Ureter (tissue), 1 donor: ENCODE measurements at places on chromosomes 4 and X. TPM values are rescaled to one million over a fixed set of nuclear protein-coding genes. Genes with fewer than 3 reads are reported as not detected.

DNA sequence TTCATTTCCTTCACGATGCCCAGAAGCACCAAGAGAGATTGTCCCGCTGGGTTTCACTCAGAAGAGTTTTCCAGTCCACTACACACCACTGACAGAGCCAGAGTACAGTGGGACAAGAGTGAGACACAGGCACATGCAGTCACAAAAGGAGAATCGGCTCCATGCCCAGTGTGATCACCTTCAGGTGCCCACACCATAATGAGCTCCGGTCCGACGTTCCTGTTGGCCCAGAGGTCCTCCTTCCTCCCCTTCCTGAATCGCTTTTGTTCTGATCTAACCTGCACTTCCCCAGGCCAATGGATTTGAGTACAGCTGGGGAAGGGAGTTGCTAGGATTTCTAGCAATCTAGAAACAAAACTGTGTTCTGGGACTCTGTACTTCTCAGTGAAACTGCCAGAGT is 4.6 kb upstream of the CHRNA9 start:
- DNase-seq: no peak

DNA sequence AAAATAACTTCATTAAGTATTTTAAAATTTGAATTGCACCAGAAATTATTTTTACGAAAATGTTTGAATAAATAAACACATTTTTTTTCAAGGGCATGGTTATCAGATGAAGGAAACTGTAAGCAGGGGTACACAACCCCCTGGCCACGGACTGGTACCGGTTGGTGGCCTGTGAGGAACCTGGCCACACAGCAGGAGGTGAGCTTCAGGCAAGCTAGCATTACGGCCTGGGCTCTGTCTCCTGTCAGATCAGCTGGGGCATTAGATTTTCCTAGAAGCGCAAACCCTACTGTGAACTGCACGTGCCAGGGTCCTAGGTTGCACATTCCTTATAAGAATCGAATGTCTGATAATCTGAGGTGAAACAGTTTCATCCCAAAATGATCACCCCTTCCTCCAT is 1499.7 kb upstream of the AGA start:
- DNase-seq: no peak

DNA sequence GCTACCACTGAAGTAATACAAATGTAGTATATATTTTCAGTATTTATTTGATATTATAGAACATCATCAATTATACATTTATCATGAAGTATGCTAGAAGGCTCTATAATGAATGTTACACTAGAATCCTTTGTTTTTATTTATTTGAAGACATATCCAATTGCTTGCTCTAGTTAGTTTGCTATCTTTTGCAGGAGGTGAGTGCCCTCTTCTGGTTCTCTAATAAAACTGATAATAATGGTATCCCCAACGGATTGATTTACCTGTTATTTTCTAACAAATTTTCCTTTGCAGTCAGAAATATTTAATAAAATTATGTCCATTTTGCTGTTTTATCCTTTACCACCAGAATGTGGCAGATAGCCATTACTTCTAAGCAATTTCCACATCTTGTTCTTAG is 274.3 kb upstream of the TACR3 start:
- no peak for DNase-seq

DNA sequence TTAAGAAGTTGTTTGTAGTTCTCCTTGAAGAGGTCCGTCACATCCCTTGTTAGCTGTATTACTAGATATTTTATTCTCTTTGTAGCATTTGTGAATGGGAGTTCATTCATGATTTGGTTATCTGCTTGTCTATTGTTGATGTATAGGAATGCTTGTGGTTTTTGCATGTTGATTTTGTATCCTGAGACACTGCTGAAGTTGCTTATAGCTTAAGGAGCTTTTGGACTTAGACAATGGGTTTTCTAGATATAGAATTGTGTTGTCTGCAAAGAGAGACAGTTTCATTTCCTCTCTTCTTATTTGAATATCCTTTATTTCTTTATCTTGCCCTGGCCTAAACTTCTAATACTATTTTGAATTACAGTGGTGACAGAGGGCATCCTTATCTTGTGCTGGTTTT is 52.1 kb upstream of the GRID2 start:
- DNase-seq: no peak

GRCh38 chrX:151153086-151153485 is 23.3 kb upstream of the GPR50 start:
- DNase-seq: no peak

GRCh38 chrX:118720058-118720707 is 7.2 kb upstream of the IL13RA1 start:
- DNase-seq: no peak

- no peak for DNase-seq
These were observed 30.4 kb downstream of the CLDN34 start for GRCh38 chrX:9997524-9997923.

- DNase-seq: peak; percentile 78
These were observed 45.1 kb upstream of the PPARGC1A start for GRCh38 chr4:23934915-23935314.

- DNase-seq: no peak
These were observed 59.5 kb downstream of the SEPSECS start for GRCh38 chr4:25100710-25101109.

GRCh38 chrX:9191392-9191791 is 157.5 kb upstream of the FAM9B start:
- DNase-seq: no peak

DNA sequence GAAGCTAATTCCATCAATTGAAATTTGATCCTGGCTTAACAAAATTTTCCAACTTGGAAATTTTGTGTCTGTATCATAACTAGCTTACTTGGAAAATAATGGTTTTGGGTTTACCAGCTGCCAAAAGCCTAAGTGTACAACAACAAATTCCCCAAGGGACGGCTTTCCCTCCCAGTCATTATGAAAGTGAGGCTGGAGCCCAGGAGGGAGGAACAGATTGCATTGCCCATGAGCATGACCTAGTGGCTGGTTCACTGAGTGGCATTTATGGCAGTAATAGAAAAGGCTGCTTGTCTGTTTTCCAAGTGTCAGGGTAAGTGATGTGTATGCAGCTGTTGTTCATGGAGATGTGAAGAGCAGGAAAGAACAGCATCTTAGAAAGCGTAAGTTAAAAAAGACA is 70.8 kb upstream of the HHIP start:
- DNase-seq: no peak

DNA sequence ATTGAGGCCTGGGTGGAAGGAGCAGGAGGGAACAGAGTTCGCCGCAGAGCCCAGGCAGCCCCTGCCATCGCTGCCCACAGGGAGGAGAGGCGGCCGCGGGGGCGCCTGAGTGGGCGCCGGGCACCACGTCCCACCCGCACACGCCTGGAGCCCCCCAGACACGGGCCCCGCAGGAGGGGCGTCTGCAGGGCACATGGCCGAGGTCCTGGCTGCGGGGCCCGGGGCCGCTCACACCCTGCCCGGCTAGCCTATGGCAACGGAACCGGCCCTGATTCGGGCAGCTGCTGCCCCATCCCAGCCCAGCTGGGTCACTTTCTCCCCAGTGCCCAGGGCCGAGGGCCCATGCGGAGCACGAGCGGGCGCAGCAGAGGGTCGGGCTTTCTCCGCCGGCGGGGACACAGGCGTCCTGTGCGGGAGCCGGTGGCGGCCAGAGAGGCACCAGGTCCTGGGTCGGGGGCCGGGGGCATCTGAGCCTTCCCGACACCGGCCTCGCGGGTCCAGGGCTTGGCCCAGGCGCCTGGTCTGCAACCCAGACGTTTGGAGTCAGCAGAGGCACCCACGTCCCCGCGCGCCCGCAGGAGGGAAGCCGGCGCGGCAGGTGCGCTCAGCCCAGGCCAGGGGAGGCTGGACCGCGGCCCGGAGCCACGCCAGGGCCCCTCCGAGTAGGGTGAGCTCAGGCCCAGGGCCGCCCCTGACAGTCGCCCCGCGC is 91.2 kb downstream of the FAM53A start:
- no peak for DNase-seq

DNA sequence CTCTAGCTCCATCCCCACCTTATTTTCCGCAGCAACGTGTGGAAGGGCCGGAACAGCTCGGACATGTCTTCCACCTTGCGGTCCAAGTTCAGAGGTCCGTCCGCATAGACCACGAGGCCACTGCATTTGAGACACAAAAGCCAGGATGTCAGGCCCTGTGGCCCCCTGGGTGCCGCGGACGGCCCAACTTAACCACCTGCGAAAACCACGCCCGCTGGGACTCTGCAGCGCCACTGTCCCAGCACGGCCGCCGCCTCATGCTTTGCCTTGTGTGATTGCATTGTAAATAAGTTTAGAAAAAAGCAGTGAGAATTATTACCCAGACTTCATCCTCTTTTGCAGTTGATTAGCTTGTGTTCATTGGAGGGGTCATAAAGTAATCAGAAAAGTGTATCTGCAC is 58.2 kb upstream of the MXD4 start:
- peak; percentile 36 for DNase-seq

GRCh38 chrX:50768801-50769200 is 45.2 kb downstream of the SHROOM4 start:
- DNase-seq: no peak

DNA sequence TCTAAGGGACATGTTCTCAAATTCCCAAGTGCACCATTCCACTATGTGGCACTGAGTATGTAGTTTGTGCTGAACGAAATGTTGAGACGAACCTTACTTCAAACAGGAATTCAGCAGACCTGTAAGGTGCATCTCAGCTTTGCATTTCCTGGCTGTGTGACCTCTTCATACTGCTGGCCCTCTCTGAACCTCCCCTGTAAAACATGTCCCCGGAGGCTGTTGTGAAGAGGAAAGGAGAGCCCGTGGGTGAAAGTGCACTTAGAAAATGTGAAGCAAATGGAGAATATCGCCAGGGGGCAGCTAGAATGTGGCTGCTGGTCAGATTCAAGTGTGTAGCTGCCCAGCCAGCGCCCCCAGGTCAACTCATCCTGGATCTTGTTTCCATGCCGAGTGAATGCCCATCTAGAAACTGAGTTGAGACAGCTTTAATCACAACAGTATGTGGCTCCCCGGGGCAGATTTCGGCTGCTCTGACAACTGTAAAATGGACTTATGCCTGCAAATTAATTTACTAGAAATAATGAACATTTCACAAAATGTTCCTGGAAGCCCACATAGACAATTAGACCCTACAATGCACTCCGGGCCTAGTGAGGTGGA is 263.3 kb downstream of the EVC2 start:
- peak; percentile 15 for DNase-seq

GRCh38 chrX:38701073-38701472 is 100.2 kb upstream of the MID1IP1 start:
- DNase-seq: no peak

DNA sequence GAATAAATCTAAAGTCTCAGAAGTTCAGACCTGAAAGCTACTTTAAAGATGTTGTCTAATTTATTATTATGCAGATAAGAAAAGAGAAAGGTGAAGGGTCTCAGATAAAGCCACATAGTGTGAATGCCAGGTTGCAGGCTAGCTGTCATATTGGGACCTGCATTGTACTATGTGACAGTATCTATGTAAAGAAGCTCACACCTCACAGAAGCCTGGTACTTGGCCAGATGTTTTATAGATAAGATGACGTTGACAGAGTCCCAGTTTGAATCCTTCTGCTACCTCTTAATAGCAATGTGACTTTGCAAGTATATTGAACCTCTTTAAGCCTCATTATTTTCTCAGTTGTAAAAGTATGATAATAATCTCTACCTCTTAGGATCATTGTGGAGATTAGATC is 227.0 kb downstream of the SPRY1 start:
- no peak for DNase-seq

GRCh38 chrX:136639506-136640176 is 8.3 kb upstream of the CD40LG start:
- no peak for DNase-seq

DNA sequence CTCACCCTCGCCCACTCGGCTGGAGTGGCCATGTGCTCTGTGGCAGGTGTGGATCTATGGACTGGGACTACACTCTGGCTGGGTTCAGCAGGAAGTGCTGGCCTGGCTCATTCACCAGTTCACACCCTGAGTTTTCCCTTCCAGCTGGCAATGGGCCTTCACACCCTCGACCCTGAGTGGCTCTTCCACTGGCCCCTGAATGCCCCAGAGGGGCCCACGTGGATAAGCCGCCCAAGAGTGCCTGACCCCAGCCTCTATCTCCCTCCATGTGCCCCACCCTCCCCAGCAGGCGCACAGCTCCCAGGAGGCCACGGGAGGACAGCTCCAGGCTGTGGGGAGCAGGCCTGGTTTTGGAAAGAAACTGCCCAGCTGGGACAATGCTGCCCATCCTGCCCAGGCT is 234.1 kb downstream of the AFAP1 start:
- DNase-seq: no peak

DNA sequence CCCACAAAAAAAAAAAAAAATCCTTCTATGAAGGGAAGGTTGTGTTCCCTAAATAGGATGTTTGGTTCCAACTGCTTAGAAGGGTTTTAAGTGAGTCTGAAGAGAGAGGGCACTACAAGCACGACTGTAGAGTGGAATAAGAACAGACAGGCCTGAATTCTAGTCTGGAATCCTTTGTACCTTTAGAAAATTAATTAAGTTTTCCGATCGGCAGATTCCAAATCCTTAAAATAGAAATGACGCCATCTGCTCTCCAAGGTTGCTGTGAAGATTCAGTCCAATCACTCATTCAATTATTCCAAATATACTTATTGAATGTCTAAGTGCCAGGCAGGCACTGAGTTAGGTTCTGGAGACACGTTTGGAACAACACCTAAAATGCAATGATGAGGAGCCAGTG is 3.8 kb downstream of the HS3ST1 start:
- no peak for DNase-seq

DNA sequence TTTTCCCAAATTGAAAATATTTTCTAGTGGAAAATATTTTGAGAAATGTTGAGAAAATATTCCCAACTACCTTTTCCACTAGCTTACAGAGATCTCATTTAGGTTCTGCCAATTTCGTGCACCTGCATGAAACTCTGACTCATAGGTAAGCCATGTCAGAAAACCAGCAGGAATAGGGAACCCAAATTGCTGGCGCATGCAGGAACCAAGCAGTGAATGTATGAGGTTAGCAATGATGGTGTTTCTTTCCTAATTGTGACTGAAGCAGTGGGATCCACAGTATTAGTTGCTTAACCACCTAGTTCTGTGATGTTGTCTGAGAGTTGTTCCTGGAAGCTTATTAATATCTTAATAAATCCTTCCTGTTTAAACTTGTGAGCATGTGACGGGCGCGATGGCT is 381.0 kb upstream of the TRAM1L1 start:
- no peak for DNase-seq

DNA sequence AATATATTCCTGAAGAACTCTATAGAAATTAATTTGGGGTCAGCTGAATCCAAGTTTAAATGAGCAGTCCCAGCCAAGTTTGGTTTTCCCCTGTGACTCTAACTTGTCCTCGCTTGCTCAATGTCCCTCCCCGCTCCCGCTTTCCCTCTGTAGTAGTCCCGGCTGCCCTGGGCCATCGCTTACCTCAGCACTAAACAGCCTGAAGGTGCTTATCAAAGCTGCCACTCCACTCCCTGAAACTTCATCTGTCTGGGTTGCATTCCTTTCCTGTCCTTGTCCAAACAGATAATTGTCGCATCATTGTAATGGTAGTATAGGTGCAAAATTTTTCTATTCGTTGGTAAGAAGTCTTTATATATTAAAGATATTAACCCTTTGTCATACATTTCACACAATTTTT is 12.8 kb downstream of the SLC25A43 start:
- no peak for DNase-seq

BTC gene
- 8.3 TPM for total RNA-seq

MND1 gene
- total RNA-seq: not detected

APELA gene
- not detected for total RNA-seq

TBX22 gene
- 0.18 TPM for total RNA-seq

ARHGAP10 gene
- 78.0 TPM for total RNA-seq

ITGB1BP2 gene
- total RNA-seq: 8.9 TPM

PRSS12 gene
- 2.4 TPM for total RNA-seq

FGB gene
- total RNA-seq: 1.3 TPM

ATP11C gene
- total RNA-seq: 36.3 TPM

ERAS gene
- not detected for total RNA-seq

SSX2 gene
- not detected for total RNA-seq

RS1 gene
- not detected for total RNA-seq
